Thymus (tissue), 14 donors: ENCODE measurements at places on chromosomes 11 and 22. TPM values are rescaled to one million over a fixed set of nuclear protein-coding genes. Genes with fewer than 3 reads are reported as not detected.

The SOX10 gene
- under 0.01 TPM for total RNA-seq

The RPS6KB2 gene
- 50.1 TPM for total RNA-seq

DNA sequence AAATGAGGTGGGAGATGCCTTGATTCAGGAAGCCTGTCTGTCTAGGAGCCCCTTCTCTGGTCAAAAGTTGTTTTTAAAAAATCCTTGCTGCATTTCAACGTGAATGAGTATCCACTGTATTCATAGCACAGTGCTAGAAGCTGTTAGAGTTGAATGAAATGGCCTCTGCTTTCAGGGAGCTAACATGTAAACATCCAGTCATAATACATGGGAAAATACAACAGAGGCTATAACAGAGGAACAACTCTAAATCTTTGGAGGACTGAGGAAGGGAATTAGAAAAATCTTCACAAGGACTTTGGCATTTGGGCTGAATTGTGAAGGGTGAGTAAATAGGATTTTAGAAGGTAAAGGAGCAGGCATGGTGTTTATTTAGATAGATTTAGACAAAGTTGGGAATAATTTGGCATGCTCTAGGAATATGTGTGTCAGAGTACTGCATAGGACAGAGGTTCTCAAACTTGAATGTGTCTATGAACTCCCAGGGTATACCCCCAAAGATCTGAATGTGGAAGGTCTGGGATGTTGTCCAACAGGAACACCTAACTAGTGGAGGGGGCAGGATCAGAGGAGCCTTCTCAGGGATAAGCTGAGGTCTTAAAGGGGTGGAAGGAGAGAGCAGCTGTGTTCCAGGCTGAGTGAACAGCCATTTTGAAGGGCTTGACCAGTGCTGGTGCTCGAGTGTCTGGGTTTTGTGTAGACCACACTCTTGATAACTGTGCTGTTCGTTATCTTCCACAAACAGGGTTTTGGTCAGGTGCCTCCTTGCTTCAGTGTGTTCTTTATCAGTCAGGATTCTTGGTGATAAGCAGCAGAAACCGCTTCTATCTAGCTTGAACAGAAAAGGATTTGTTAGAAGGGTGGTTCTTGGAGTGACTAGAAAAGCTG is 12.7 kb downstream of the SREBF2 start:
- DNase-seq = no peak

DNA sequence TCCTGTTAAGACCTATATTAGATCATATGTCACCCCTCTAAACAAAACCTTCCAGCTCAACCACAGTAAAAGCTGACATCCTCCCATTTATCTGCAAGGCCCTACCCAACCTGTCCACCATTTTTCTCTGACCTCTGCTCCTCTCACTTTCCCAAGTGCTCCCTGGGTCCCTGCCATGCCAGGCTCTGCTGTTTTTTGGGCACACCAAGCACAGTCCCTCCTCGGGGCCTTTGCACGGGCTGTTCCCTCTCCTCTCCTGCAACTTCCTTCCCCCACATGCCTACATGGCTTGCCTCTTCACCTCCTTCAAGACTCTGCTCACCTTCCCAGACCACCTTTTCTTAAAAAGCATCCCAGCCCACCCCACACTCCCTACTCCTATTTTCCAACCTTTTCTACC is 9.8 kb downstream of the TST start:
- no peak for DNase-seq

DNA sequence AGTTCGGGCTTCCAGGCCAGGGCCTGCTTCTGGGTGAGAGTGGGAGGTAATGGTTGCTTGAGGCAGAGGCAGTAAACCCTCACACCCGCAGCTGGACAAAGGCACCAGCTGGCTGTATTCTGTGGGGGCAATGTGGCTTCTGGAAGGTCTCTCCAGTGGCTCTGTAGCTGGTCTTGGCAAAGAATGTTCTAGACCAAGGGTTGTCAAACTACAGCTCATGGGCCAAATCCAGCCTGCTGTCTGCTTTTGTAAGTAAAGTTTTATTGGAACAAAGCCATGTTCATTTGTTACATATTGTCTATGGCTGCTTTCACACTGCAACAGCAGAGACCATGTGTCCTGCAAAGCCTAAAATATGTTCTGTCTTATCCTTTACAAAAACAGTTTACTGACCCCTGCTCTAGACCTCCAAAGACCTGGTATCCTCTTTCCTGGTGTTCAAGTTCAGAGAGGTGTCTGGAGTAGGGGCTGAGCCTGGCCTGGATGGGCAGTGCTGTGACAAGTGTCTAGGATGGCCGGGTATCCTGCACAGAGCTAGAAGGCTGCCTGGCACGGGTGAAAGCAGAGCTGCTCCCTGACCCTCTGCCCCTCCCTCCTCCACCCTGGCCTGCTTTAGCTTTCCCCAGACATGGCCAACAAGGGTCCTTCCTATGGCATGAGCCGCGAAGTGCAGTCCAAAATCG is 3.4 kb downstream of the TAGLN start:
- DNase-seq = no peak

DNA sequence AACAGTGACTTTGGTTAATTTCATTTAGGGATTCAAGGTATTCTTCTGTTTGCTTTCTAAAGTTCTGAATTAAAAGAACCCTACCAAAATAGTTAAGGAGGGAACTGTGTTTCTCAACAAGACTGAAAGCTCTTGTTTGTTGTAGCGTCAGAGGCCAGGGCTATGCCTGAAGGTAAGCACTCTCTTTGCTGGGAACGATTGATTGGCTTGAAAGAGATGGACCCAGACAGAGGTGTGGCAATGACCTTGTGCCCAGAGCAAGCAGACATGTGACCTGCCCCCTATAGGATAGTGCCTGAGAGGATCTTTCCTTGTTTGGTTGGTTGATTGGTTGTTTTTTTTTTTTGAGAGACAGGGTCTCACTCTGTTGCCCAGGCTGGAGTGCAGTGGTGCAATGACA is 68.3 kb upstream of the CECR2 start:
- no peak for DNase-seq

- DNase-seq = no peak
Measured at GRCh38 chr11:107563702-107564101, 1.8 kb downstream of the ALKBH8 start.

GRCh38 chr11:95282291-95282751 is 51.3 kb upstream of the SESN3 start:
- DNase-seq = no peak

GRCh38 chr11:95076981-95077380 is 10.3 kb downstream of the SRSF8 start:
- no peak for DNase-seq
